ENCODE measurements at places on chromosomes 16 and 17. TPM values are rescaled to one million over a fixed set of nuclear protein-coding genes. Genes with fewer than 3 reads are reported as not detected.

Gene LONP2
- total RNA-seq, result 106 TPM

Gene KRT34
- not detected for total RNA-seq

Gene CDC6
- total RNA-seq, result 0.98 TPM

Gene ACSM2B
- total RNA-seq, result not detected

Gene SYCE1L
- 0.48 TPM for total RNA-seq

Gene TSNAXIP1
- total RNA-seq, result 1.1 TPM

Gene NPIPB6
- 2.6 TPM for total RNA-seq

Gene UTP18
- 47.2 TPM for total RNA-seq

Gene MAP3K3
- total RNA-seq, result 47.9 TPM

Gene SOCS1
- 4.1 TPM for total RNA-seq

Gene TEDC2
- total RNA-seq, result 0.98 TPM

Gene MT3
- total RNA-seq, result not detected

Gene GGT6
- 12.8 TPM for total RNA-seq

Gene ALOXE3
- total RNA-seq, result 0.73 TPM

Gene TBC1D3E
- not detected for total RNA-seq

Gene ZSCAN10
- total RNA-seq, result not detected

Gene NT5C
- total RNA-seq, result 91.4 TPM

Gene SLC9A5
- 2.3 TPM for total RNA-seq

Gene PEX12
- total RNA-seq, result 10.0 TPM

Gene MYL11
- total RNA-seq, result not detected

Gene PRSS36
- total RNA-seq, result 0.98 TPM

Gene ICAM2
- 32.2 TPM for total RNA-seq

Gene SMTNL2
- total RNA-seq, result 0.16 TPM

Gene TBC1D26
- 0.44 TPM for total RNA-seq

Gene NHLRC4
- 0.32 TPM for total RNA-seq

Measured in breast epithelium (tissue), 4 donors.